ENCODE measurements at places on chromosomes 12 and 14. TPM values are rescaled to one million over a fixed set of nuclear protein-coding genes. Genes with fewer than 3 reads are reported as not detected.
A peak's percentile ranks its signal among the peaks of the same experiment; 100 is the strongest.

DNA sequence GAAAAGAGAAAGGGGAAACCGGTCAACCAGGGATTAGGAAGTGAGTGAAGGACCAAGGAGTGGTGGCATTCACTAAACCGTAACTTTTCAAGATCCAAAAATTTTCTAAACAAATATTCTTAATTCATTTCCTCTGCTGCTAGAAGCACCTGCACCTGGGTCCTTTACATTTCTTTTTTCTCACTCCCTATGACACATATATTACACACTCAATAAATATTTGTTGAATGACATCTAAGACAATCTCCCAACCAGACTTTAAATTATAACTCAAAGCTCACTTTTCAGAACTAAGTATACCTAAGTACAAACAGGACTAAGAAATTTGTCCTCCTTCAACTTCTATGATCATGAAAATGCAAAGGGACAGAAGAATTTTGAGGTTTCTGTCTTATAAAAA is 11.1 kb downstream of the TTC5 start:
- DNase-seq, result no peak

DNA sequence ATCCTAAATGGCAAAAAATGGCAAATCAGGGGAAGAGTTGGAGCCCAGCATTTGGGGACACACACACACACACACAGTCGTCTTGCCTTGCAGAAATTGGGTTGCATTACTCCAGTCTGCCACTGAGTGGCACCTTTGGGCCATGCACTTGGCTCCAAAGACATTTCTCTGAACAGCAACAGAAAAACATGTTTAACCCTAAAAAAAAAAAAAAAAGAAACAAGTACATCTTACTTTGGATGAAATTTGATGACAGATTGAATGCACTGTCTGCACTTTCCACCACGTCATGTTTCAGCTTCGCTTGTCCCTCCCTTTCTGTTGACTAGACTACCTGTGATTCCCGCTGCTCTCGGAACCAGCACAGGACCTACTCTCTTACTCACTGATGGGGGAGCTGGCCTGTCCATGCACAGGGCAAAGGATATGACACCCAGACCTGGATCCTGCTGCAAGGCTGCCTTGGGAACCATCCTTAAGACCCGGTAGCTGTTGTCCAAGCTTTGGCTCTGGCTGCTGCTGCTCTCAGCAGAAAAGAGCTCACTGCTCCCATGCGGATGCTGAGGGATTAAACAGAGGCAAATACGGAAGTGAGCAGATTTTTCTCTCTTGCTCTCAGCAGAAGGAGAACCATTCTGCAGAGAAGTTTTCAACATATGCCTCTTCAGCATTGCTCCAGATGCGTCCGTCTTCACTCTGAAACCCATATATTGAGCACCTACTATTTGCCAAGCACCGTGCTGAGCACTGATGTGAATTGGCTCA is 376.8 kb downstream of the DPF3 start:
- DNase-seq, result no peak

DNA sequence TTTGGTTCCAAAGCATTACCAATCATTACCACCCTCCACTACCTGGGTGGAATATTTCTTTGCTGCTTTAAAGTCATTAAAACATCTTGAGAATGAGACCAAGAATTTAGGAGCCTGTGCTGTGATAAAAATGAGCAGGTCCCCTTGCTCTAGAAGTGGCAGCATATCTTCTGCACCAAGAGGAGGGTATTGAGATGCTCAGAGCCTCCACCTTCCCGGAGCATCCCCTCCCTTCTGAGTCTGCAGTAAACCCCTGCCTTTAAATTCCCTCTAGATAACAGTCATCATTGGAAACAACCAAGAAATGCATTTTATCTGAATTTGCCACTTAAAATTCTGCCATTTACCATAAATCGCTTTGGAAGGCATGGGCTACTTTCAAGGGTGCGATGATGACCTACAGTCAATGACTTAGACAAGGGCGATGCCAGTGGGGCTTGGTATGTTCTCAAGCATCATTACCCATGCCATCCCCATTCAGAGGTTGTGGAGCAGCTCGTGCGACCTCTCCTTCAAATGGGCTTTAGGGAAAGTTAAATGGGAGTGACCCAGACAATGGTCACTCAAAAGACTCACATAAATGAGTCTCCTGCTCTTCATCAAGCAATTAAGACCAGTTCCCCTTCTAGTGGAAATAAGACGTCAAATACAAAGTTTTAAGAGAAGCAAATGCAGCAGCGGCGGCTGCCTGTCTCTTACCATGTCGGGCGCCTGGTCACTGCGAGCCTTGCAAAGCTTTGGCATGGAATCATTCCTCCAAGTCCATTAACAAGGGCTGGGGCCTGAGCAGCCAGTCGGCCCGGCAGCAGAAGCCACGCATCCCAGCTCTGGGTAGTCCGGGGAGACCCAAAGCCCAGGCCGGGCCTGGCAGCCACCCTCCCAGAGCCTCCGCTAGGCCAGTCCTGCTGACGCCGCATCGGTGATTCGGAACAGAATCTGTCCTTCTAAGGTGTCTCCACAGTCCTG is 334.5 kb downstream of the TMEM121 start:
- no peak for DNase-seq

DNA sequence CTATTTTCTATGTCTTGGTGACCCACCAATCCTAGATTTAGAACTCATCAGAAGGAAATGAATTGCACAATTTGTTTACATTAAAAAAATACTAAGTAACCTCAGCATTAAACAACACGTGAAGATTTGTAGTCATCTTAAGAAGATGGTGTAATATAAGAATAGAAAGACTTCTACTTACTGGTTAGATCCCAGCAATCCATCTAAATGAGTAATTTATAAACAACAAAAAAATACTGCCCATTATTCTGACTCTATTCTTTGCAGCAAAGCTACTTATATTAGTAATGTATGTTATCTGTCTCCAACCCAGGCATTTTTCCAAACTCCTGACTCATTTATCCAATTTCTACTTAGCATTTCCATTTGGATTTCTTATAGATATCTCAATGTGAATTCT is 67.8 kb downstream of the CD163L1 start:
- no peak for DNase-seq

DNA sequence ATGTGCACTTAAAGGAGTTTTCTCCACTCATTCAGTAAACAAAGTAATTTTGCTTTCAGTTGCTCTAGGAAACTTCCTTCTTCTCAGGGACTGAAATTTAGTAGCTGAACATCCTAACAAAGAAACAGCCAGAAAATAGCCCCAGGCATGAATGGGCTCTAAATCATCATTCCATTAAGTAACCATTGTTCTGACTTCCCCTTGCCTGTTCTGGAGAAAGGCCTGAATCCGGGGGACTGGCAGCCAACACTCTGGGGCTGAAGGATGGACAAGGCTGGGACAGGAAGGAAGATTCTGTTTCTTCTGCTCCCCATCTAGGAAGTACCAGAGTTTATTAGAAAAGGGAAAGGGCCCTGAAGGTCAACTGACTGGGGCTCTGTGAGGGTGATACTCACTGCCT is 104.5 kb downstream of the ESRRB start:
- no peak for DNase-seq

DNA sequence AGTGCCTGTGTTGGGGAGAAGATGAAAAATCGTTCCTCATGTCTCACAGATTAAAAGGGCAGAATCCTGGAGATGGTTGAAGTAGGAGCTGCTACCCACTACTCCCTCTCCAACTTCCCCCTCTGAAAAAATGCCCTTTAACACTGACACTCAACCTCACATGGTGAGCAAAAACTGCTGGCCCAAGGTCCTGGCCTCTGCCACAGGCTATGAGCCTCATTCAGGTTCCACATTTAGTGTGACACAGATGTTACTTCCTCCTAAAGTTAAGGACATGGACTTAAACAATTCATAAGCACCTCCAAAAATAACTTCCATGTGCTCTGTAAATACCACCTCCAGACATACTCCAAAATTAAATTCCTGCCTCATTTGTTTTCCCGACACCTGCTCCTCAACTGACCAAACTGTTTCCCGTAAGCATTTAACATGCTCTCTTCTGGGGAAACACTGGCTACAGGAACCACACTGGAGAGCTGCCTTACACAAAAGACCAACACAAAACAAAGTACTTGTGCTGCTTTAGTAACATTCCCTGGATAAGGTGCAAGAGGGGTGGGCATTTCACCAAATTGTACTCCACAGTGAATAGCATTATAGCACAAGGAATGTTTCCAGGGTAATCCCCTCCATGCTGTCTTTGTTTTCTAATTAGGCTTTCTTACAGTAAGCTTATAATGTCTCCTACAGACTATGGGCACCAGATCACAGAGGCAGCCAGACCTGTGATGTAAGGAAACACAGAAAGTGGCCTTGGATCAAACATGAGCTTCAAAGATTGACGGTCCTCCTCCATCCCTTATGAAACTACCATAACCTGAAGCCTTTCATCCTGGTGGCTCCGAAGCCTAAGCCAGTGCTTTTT is 57.0 kb downstream of the PHLDA1 start:
- no peak for DNase-seq

- no peak for DNase-seq
These were observed at the start of gene FAM181A for GRCh38 chr14:93926873-93927799. Gene FAM181A (plus strand): TSS chr14:93927344. CDS start chr14:93928286, 942 bp downstream.

DNA sequence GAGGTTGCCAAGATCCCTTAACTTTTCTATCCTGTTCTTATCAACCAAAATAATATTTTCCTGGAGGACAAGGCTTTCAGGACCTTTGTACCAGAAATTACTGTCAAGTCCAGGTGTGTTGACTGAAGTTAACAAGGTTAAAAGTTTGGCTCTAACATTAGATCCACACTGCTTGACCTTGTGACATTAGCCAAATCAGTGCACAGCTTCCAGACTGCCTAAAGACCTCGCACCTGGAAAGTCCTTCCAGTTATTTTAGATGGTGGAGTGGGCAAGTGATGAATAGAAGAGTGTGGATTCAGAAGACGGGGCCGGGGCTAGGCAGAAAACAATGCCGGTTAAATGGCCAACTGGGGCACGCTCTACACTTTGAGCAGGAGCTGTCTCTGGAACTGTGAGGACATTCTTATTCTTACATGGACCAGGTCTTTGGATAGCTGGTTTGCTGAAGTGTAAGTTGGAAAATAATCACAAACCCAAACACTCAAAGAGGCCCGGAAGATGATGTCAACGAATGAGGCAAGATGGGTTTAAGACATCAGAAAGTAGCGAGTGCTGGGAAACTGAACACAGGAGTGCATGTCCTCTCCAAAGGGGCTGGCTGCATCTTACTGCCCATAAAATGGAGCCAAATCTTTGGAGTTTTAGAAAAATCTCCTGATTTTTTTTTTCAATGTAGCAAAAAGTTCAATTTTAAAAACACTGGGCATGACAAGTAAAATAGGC is 56.3 kb downstream of the NIN start:
- DNase-seq, result no peak

DNA sequence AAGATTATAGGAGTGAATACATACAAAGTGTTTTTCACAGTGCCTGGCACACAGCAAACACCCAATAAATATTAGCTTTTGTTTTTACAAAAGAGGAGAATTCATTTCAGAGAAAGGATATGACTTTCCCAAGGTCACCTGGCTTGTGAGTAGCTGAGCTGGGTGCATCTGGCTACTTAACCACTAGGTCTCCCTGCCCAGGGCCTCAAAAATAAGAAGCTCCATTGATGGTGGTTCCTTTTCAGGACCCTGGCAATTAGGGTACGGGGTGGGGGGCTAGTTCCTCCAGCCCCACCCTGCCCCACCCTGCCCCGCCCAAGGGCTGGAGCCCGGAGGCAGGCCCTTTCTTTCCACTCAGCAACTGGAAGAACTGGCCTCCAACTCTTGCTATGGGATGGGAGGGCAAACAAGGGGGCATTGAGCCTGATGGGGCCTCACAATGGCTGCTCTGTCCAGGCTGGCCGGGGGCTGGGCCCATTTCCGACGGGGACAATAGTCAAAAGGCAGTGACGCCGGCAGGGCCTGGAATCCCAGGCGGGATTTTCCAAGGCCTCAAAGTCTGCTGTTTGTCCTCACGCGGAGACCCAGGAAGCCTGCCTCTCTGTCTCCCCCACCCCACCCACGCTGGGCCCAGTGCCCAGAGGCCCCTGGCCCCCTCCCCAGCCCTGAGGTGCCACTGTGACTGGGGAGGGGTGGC is 8.2 kb upstream of the ATG101 start:
- no peak for DNase-seq

DNA sequence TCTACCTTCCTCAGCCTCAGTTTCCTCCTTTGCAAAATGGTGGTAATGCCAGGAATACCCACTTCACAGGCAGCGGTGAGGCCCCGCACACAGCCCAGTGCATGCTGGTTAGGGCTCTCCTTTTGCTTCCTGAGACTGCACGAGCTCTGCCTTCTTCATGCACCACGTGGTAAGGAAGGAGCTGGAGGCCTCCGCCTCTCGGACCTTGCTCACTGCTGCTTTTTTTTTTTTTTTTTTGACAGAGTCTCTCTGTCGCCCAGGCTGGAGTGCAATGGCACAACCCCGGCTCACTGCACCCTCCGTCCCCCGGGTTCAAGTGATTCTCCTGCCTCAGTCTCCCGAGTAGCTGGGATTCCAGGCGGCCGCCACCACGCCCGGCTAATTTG is 18.1 kb downstream of the TAMALIN start:
- DNase-seq, result no peak

- DNase-seq, result peak; percentile 50
These were observed 25.1 kb downstream of the MEG3 start for GRCh38 chr14:100850841-100851585.

GRCh38 chr12:104319918-104320626 is 16.5 kb downstream of the EID3 start:
- DNase-seq, result no peak

- DNase-seq, result no peak
These were observed 15.5 kb upstream of the KRR1 start for GRCh38 chr12:75526655-75527511.

DNA sequence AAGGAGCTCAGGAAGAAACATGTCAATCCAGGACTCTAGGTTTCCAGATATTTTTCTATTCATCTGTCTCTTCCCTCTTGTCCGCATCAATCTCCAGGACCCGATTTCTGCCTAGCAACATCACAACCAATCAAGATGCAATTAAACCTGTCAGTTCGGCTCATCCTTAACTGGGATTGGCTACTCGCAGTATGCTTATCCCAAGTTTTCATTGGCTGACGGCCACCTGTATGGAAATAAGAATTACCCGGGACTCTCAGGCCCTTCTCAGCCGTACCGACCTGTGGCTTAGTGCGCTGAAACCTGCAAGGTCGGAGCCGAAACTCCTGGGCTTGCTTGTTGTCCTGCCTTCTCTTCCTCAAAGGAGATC is 20.4 kb upstream of the ATP5MC2 start:
- no peak for DNase-seq

- DNase-seq, result no peak
These were observed 49.4 kb upstream of the FRMD6 start for GRCh38 chr14:51602310-51602709.

DNA sequence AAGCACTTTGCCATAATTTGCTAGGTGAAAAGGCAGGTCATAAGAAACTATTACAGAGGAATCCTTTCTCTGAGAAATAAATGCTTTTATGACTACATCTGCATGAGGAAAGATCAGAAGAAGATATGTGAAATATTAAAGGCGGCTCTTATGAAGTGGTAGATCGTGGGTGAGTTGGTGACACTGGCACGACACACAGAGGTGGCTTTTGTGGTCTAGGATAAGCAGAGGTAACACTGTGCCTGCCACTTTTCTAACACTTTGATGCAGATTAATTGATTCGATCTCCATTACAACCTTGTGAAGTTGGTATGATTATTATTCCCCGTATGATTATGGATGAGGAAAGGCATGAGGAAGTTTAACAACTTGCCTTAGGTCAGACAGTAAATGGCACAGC is 60.0 kb upstream of the ELK3 start:
- DNase-seq, result no peak

The KRT79 gene
- total RNA-seq, result not detected

The TPPP2 gene
- 2.8 TPM for total RNA-seq

The RNASE2 gene
- total RNA-seq, result not detected

The KRT72 gene
- total RNA-seq, result not detected

The RNASE1 gene
- 411 TPM for total RNA-seq

The HOTAIR gene
- not detected for total RNA-seq

The VASH1 gene
- 9.3 TPM for total RNA-seq
